ENCODE measurements at places on chromosomes 16 and 17.

DNA sequence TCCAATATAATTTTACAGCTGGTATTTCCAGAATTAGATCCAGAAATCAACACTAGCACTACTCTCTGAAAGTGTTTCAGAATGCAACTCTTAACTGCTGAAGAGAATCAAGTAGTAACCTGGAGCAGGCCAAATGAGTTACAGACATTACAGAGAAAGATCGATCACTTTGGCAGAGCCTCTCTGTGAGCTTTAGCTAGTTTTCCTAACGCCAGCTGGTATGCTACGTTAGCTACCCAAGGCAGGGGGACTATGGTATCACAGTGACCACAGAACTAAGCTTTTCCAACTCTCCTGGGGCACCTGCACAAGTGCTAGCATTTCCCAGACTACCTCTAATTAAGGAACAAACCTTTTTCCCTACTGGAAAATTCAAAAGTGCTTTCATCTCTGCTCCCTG, 30.4 kb downstream of the TRAF4 start:
- no peak for DNase-seq

DNA sequence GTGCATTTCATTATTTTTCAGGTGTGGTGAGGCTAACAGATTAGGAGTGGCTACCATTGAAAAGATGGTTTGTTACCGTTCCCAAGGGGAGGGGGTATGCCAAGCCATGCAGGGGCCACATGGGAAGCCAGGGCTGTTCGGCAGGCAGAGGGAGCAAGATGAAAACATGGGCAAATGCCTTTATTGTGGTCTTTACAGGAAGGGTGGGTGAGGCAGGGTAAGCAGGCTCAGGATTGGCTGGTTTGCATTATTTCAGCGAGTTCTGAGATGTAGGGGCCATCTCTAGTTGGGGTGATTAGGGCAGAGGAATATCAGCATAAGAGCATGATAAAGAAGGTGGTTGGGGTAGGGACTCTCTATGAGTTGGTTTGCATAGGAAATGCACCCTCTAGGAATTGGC, 117.6 kb downstream of the CCT6B start:
- no peak for DNase-seq

GRCh38 chr16:57675741-57676551, 7.8 kb downstream of the ADGRG3 start:
- no peak for DNase-seq

GRCh38 chr16:18948372-18949020, 22.3 kb upstream of the SMG1 start:
- DNase-seq, result no peak

GRCh38 chr17:55634702-55635101, 88.0 kb downstream of the TMEM100 start:
- no peak for DNase-seq

DNA sequence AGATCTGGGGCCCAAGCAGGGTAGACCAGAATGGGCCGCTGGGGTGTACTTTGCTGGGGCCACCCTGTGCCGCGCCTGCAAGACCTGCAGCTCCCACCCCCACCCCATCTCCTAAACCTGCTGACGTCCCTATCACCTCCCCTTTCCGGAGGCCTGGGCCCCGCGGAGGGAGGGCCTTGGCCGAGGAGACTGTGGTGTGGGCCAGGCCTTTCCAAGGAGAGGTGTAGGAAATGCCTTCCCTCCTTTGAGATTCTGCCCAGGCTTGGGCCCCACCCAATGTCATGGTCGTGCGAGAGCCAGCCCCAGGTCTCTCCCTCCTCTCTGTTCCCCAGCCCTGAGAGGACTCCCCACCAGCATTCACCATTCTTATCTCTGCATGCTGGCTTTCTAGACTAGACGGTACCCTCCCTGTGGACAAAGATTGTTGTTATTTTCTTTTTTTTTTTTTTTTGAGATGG, 3.9 kb upstream of the WFIKKN2 start:
- DNase-seq, result no peak

DNA sequence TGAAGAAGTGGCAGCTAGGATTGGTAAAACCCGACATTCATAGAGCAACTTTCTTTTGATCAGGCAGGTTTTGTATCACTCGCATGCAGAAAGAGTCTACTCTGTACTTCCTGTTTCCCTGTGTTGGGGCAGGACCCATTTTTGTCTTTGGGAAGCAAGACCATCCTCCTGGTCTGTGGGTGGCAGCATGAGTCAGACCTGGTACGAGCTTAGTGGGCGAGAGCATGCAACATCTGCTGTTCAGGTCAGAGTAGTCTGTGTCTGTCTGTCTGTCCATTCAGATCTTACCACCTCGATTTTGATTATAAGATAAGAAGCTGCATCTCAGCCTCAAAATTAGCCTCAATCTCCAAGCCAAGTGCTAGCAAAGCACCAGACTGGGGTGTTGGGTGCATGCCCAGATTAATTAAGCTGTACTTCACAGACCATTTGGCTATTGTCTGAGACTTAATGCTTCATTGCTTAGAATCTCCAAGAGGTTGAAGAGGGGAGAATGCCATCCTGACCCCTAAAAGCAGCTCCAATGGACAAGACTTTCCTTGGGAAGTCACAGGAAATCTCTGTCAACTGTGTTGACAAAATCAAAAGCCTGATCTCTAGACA, 110.9 kb downstream of the XYLT1 start:
- peak; percentile 70 for DNase-seq

DNA sequence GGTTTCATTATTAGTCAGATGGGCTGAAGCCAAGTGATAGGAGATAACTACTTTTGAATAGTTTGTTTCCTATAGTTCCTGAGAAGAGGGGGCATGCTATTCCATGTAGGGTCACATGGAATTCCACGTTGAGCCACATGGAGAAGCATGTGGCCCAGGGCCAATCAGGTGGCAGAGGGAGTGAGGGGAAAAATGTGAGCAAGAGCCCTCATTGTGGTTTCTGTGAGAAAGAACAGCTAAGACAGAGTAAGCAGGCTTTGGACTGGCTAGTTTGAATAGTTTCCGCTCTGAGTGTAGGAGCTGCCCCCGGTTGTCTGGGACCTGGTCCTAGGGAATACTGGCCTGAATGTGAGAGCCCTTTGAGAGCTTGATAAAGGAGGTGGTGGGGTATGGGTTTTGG, 69.9 kb upstream of the CNTNAP4 start:
- no peak for DNase-seq

GRCh38 chr17:63949576-63950250, 17.6 kb upstream of the CD79B start:
- DNase-seq, result no peak

- DNase-seq, result no peak
Observed at GRCh38 chr16:85750827-85751697, at the start of gene C16orf74. C16orf74 (minus strand) TSS chr16:85751096; CDS start chr16:85735217, 15,879 bp downstream.

GRCh38 chr16:12688951-12689850, 114.5 kb downstream of the CPPED1 start:
- no peak for DNase-seq

GRCh38 chr17:35227546-35227945, 15.3 kb upstream of the SLFN5 start:
- DNase-seq, result no peak

DNA sequence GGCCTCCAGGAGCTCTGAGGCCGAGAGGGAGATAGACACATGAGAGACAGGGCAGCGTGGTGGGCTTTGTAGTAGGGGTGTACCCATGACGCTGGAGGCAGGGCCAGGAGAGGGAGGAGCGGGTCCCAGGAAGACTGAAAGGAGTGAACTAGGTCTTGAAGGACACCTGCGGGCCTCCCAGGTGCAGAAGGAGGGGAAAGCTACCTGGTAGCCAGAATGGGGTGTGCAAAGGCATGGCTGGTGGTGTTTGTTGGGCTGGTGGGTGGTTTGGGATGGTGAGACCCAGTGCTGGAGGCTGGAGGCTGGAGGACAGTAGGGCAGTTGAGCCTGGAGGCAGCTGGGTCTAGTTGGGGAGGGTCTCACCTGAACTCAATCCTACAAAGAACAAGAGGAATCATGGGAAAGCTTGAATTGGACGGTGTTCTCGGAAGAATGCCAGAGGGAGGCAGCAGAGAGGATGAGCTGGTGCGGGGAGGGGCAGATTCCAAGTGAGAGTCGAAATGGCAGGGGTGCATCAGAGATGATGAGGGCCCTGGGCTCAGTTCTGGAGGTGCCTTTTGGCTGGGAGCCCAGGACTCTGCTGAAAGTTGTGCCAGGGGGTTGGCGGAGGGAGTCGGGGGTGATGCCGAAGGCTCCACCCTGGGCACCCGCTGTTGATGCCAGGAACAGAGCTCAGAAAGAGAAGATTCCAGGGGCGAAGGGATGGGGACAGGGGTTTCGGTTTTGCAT, 21.2 kb downstream of the C1QTNF1 start:
- DNase-seq, result no peak

All from stimulated activated CD4-positive, alpha-beta T cell treated with anti-CD3 and anti-CD28 coated beads, Interleukin-4, amount 100 ng/mL, for 24 hours (primary cell).